ENCODE measurements at places on chromosomes 2 and 18.

DNA sequence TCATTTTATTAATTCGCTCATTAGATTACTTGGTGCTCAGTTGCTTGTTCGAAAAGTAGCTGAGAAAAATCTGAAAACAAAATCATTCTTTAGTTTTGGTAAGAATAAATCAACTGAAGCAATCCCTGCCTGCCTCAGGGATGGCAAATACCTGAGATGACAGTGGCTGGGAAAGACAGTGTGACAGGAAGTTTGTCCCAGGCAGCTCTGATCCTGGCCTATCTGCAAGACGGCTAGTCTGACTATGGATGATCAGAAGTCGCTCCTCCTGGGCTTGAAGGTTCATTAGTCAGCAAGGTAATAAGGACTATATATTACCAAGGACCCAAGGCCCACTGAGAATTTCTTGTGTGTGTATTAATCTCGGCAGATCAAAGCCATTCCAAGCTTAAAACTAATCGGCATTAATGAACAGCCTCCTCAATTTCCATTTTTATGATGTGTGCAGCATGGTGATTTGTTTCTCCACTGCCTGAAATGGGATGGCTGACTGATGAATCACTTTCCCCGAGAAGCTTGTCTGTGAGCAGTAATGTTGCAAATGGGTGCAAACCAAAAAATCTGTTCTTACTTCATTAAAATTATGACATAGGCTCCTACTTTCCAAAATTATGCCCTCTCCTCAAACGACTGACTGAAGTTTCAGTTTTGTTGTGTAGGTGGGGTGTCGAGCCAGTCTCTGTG is 199.9 kb downstream of the ACTR3 start:
- no peak for DNase-seq

DNA sequence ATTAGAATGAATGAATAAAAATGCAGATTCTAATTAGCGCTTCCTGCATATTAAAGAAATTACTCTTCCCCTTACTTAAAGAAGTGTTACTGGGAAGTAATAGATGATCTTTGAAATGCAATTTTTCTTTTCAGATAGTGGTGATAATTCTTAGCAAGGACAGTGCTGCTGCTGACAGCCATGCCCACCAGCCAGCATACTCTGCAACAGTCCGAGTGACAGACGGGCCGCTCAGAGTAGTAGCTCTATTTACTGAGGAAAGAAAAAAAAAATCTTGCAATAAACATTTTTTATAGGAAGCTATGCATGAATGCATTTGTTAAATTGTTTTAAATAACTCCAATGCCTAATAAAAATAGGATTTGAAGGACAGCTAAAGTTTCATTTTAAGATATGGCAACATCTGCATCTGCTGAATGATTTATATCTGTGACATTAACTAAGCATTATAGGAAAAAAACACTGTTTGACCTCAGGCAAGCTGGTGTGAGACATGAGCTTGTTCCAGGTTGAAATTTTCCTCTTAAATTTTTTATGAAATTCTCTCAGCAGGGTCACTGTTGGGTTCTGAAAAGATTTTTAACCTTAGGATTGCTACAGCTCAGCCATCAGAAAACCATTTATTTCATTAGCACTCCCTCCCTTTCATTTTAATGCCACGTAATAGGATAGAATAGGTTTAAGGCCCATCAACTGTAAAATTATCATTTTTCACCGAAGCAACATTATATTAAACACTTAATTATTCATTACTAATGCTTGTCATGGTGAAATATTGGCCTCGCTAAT is 393.8 kb downstream of the DCDC2C start:
- no peak for DNase-seq

GRCh38 chr2:149161481-149162225 is 123.2 kb downstream of the LYPD6B start:
- DNase-seq: no peak

- DNase-seq: no peak
Measured at GRCh38 chr2:235365743-235366142, 128.1 kb upstream of the AGAP1 start.

- DNase-seq: no peak
Measured at GRCh38 chr2:151037434-151037833, 224.2 kb downstream of the RBM43 start.

DNA sequence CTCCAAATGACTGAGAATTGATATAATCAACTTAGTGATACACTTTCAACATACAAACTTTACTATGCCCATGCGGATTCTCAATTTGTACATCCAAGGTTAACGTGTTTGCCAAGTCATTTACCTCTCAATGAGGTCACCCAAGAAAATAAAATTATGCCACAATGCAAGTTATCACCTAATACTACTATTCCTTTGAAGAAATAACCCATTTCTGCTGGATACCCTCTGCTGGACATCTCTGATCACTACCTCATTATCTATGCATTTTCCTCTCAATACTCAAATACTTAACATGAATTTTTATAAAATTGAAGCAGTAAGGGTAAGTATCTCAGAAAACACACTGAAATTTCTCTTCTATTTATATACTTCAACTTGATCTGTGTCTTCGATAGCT is 12.7 kb downstream of the HNRNPLL start:
- no peak for DNase-seq

DNA sequence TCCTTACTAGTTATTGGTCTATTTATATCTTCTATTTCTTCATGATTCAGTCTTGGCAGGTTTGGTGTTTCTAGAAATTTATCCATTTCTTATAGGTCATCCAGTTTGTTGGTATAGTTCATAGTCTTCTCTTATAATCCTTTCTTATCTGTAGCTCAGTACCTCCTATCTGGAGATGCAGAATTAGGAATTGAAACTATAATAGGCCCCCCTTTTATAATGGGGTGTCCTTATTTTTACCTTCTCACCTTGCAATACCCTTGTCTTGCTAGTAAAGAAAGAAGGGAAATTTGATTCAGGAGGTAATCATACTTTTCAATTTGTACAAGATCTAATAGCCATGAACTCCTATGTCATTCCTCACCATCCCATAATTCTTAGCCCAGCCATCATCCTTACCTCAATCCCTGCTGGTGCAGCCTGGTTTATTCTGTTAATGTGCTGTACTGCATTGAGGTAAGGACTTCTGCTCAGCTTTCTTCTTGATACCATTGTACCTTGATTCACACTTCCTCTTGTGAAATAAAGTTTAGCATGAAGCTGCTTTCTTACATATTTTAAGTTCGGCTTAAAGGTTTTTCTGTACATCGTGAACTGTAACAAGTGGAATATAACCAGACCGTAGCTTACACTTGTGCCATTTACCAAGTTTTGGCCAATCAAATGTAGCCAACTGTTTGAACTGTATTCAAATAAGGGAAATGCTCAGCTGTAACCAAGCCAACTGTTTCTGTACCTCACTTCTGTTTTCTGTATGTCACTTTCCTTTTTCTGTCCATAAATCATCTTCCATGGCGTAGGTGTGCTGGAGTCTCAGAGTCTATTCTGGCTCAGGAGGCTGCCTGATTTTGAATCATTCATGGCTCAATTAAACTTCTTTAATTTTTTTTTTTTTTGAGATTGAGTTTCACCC is 40.1 kb upstream of the PTH2R start:
- no peak for DNase-seq

- no peak for DNase-seq
Measured at GRCh38 chr2:28666496-28667184, 85.0 kb upstream of the PPP1CB start.

- no peak for DNase-seq
Measured at GRCh38 chr2:190088917-190089316, 26.4 kb upstream of the MSTN start.

GRCh38 chr2:155980941-155981560 is 351.5 kb downstream of the NR4A2 start:
- no peak for DNase-seq

GRCh38 chr2:69493268-69493667 is 56.0 kb upstream of the NFU1 start:
- no peak for DNase-seq

- DNase-seq: no peak
Measured at GRCh38 chr2:170950221-170950761, 21.2 kb downstream of the GORASP2 start.

DNA sequence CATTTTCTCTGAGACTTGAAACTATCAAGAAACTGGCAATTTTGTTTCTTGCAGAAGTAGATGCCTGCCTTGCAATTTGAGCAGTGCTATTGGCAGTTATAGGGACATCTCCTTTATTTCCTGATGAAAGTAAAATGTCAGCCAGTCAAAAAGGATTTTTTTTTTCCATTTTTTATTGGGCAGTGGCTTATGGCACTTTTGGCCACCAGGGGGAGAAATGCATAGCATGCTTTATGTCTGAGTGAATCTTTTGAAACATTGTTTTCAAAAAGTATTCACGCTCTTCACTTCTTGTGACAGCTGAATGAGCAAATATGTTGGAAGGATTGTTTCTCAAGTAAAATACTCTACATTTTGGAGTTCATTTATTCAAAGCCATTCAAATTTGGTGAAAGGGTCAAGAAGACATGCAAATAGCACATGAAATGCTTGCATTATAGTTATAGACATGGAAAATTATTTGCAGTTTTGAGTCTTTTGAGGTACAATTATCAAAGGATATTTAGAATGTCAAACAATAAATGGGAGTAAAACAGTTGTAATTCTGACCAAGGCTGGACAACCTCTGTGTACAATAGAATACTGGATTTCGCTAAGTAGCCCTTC is 491.0 kb downstream of the CDH2 start:
- no peak for DNase-seq

- DNase-seq: no peak
Measured at GRCh38 chr2:158969162-158969714, 798 bp downstream of the TANC1 start.

DNA sequence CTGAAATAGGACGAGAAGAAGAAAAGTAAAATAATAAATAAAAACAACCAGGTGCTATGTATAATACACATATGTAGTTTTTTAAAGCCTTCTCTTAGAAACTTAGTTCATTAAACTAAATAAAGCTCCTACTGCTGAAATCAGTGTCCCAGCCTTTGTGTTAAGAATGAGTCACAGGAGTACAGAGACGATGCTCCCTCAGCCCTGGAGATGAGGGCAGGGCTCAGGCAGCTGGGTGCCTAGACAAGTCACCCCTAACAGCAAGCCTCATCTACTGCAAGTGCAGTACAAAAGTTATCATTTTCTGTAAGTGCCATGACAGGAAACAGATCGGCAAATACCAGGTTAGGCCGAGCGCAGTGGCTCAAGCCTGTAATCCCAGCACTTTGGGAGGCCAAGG is 18.2 kb downstream of the KIDINS220 start:
- no peak for DNase-seq

GRCh38 chr2:28436525-28437051 is 43.9 kb downstream of the FOSL2 start:
- no peak for DNase-seq

DNA sequence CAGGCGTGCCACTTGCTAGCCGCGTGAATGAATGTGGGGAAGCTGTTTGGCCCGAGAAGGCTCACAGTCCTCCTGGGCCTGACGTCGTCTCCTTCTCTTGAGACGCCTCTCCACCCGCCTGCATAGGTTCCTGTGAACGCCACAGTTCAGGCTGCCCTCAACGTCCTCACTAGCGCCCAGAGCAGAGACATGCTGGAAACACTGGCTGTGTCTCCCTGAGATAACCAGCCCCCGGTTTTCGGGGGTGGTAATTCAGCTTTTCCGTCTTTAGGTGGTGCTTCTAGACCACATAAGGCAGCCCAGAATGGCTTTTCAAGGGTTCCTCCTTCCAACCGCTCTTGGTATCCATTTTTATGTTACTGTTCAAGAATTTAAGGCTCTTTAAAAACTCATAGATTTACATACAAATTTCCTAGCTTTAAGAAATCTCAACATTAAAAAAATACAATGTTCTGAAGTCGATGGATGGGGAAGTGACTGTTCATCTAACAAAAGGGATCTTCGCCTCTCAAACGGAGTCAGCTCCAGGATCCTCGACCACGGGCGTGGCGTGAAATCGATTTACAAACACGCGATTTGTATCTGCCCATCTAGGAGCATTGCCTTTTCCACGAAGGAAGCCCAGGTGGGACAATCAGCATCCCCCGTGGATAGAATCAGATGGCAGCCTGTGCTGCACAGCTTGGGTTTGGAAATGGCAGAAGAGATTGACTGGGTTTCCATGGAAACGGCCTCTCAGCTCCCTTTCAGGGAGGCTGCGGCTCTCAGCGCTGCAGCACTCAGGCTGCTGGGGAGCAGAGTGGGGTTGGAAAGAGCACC is 110.6 kb upstream of the PXDN start:
- no peak for DNase-seq

DNA sequence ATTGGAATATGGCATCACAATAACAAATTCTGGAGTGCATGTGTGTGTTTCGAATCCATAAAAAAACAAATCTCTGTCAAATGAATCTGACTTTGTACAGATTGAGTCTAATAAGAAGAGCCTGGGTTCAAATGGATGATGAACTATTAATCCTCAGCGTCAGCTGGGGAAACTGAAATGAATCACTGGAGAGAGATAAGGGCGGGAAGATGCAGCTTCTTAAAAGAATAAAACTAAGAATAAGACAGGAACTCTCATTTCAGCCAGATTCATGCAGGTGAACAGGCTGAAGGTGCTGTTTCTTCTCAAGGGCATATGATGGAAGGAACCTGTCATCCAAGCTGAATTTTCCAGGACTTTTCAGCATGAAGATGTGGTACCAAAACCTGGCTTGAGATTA is 202.6 kb upstream of the TRIB2 start:
- DNase-seq: no peak

- no peak for DNase-seq
Measured at GRCh38 chr2:20150806-20151571, 73.9 kb downstream of the SDC1 start.
